Posterior cingulate gyrus (tissue), 11 donors: ENCODE measurements at places on chromosomes 6 and 20.

- DNase-seq: no peak
Observed at GRCh38 chr20:1952737-1953530, 40.9 kb downstream of the PDYN start.

DNA sequence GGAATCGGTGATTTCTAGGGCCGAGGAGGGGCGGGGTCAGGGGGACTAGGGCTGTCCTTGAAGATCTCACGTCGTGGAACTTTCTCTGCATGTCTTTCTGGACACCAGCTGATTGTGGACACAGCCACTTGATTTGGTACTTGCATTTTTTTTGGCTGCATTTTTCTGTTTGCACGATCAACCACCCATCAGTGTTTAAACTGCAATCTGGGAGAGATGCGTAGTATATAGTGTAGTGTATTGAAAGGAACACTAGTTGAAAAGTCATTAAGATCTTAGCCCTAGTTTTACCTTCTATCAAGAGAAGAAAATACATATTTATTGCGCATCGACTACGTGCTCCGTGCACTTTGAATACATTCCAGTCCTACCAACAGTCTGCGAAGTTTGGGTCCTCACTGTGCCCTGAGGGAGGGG, 657 bp downstream of the NT5DC1 start:
- no peak for DNase-seq

DNA sequence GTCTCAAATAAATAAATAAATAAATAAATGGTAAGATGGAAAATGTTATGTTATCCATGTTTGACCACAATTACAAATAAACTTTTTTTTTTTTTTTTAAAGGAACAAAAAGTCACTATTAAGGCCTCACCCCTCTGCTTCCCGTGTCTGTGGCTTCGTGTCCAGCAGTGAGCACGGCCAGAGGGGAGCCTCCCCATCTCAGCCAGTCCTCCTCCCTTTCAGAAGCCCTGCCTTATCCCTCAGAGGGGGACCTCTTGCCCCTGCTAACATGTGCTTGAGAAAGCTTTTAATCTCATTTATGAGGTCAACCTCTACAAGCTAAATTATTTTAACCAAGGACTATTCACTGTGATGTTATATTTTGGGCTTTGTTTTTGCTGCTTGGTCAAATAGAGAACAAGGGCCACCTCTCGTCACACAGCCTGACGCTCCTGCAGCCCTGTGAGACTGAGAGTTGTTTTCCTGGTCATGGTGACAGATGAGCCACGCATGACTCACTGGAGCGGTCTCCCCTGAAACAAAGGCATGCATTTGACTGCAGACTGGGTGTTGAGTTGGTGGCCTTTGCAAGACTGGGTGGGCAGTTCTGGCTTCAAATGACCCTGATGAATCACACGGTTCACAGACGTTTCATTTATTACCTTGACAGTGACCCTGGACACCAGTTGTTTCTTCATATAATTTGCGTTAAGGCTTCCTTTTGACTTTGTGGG, 131.8 kb downstream of the TIAM2 start:
- DNase-seq: no peak

DNA sequence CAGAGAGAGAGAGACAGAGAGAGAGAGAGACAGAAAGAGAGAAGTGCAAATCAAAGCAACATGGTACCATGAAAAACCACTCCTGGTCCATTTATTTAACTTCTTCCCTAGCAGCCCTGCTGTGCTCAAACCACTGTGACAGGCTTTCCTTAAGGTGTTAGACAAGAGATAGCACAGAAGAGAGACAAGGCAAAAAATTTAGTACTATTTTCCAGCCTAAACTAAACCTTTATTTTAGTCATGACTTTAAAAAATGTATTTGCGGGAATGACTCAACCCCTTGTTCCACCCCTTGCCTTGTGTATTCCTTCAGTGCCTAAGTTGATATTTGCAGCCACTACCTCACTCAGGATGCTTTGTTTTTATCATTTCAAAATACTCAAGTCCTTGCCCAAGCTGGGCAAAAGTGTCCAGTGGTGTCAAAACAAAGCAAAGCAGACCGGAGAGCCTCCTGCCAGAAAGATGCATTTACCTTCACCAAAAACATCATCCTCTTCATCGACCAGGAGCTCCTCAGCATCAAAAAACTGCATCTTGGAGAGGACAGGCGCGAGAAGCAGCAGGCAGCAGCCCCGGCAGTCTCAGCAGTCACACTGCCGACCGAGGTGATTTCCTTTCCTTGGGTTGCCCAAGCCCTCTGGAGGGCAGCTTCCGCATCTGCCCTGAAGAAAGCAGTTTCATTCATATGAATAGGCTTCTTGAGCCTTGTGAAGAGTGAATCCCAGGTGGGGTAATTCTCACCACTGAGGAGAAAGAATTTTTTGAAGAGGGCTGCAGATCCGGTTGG, at the start of gene RIPOR2:
TSS of gene RIPOR2 (minus strand) at position 595 of the 787 bp plus-strand sequence. CDS start at position 533, 62 bp downstream.
- no peak for DNase-seq

GRCh38 chr6:69398729-69399128, 398.1 kb downstream of the LMBRD1 start:
- no peak for DNase-seq

DNA sequence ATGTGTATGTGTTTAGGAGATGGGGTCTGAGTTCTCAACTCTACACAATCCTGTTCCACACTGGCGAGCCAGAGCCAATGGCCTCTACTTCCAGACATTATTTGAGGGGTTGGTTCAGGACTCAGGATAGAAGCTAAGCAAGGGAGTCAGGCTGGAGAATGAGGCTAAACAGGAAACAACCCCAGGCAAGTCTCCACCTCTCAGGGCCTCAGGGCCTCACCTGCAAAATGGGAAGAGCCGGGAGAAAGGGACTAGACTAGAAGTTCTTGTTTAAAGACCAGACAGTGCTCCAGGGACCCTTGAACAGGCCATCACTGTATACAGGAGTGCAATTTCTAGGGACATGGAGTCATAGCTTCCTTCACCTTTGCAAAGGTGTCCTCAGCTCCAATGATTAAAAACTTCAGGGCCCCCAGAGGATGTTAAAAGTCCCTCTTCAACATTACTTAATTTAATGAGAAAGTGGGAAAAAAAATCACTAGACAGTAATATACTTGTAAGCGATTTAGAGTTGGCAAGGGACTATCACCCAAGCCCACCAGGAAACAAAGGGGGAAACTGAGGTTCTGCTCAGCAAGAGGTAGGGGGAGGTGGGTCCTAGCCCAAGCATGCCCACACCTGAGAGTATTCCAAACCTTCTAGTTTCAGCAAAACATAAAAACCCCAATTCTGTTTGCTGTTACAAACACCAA, 41.7 kb downstream of the ZMYND8 start:
- DNase-seq: no peak

DNA sequence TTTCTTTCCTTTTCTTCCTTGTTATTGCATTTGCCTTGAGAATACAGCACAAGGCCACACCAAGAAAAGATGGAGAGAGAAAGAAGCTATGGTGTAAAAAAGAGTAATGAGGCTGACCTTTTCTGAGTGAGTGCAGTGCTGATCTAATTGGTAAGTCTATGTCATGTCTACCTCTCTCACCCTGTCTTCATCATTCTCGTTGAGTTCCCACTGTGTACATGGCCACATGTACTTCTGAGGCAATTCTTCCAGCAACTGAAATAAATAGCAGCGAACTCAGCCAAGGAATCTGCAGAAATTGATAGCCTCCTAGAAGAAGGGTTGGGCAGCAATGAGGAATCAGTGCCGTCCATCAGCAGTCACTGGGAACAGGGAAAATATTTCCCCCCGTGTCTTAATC, 367.2 kb upstream of the SPTLC3 start:
- no peak for DNase-seq

DNA sequence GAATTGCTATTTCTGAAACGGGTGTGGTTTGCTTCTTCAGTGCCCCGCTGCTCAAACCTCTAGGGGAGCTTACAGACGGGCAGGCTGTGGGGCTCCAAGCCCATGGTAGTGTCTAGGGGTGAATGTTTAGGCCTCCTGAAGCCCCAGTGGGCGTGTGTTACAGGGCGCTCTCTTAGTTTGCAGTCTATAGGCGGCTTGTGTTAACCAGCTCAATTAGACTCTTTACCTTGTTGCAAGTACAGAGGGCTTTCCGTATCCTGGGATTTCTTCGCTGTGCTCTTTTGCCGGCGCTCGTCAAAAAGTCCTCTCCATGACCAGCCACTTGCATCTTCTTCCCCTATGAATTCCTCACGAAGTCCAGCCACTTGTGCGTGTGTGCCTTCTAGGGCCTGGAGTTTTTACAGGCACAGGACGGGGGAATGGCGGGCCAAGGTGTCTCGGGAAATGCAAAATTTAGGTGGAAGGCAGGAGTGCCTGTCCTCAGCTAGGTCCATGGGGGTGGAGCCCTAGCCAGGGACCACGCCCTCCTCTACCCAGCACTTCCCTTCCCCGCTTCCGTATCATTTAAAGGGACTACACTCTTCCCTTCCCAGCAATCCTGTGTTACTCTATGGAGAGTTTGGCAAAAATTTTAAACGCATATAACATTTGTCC, 94.5 kb downstream of the HTR1B start:
- DNase-seq: no peak

- no peak for DNase-seq
Observed at GRCh38 chr6:897528-898207, 204.7 kb upstream of the EXOC2 start.

DNA sequence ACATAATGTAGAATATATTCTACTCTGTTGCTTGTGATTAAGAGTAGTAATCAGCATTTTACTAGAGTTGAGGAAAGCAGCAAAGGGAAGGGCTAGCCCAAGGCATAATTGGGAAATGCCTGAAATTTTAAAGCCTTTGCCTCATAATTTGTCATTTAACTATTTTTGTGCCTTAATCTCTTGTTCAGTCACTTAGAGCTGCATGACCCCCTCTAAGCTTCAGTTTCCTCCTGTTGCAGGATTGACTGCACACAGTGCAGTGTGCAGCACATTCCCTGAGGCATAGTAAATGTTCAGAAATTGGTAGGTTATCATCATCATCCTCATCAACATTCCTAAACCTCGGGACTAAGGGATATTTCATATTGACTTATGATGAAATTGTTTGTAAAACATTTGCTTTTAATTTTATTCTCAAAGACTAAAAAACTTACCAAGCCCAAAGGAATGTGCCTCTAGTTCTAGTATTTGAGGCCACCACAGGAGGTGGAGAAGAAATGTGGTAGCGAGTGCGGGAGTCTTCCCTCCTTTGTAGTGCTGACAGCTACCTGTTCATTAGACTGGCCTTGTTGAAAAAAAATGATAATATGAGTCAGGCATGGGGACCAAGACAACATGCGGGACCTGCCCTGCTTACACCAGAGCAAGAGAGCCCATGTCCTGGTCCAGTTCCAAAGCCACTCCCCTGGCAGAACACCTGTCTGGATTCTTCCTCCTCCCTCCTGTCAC, 14.8 kb upstream of the TENT5A start:
- DNase-seq: no peak
